ENCODE measurements at places on chromosomes 3 and 15.

GRCh38 chr15:34483644-34484043 lies 46.0 kb upstream of the GOLGA8A start:
- no peak for DNase-seq

DNA sequence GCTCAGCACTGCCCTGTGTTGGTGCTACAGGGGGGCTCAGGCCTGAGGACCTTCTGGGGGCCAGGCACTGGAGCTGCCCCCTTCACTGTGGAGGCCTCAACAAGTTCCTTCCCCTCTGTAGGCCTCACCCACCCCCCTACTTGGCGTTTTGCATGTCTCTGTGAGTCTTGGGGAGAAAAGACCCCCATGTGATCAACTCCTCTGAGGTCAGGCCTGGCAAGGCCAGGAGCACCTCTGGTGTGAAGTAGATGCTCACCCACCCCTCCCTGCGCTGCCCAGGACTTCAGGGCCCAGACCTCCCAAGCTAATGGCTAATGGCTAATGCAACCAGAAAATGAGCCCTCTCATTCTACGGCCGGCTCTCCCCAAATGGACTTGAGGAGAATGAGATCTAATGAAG lies 34.2 kb upstream of the CHRNB4 start:
- no peak for DNase-seq

GRCh38 chr3:46299608-46300460 lies 54.1 kb upstream of the CCR2 start:
- DNase-seq, result peak; percentile 75

DNA sequence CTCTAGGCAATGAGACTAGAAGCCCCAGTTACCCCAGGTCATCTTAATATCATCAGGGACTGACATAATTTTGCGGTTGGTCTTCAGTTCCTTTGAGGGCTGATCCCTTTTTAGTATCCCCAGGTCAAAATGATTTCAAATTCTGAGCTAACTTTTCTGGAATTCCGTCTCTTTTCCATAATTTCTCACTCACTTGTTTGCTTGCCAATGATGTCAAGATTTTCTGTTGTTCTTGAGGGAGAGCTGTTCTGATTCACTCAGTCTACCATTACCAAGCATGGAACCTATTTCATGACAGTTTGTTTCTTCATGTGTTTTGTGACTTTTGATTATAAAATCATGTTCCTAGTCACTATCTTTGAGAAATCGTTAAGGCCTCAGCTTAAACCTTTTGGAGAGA lies 190.5 kb upstream of the LYSMD4 start:
- DNase-seq, result no peak

DNA sequence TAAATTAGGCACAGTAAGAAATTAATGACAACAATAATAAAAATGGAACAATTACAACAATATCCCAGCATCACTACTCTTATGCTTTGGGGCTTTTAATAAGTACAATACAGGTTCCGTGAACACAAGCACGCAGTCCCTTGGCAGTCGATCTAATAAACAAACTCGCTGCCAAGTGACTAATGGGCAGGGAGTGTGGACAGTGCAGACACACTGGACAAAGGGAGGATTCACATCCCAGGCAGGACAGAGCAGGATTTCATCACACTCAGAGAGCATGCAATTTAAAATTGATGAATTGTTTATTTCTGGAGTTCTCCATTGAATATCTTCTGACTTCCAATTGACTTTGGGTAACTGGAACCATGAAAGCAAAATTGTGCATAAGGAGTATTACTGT lies 524.1 kb upstream of the CFAP20DC start:
- DNase-seq, result no peak

GRCh38 chr15:60682615-60683014 lies 203.7 kb upstream of the ICE2 start:
- no peak for DNase-seq

DNA sequence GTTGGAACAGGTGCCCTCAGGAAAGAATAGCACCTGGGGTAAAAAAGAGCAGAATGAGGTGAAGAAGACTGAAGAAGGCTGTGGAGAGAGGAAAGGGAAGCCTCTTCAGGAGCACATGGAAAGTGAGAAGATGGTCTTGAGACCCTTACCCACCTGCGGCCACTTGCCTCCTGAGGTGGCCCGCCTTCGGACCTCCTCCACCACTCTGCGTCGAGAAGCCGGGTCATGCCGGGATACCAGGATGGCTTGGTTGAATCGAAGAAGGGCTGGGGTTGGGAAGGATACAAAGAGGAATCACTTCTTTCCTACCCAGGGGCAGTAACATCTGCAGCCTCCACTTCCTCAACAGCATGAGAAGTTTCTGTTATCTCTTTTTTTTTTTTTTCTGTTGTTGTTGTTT lies 3.0 kb downstream of the LPCAT4 start:
- no peak for DNase-seq

- no peak for DNase-seq
Observed at GRCh38 chr3:158702815-158703481, 29.3 kb downstream of the RARRES1 start.

GRCh38 chr15:74392451-74392830 lies 25.0 kb upstream of the CYP11A1 start:
- DNase-seq, result no peak

DNA sequence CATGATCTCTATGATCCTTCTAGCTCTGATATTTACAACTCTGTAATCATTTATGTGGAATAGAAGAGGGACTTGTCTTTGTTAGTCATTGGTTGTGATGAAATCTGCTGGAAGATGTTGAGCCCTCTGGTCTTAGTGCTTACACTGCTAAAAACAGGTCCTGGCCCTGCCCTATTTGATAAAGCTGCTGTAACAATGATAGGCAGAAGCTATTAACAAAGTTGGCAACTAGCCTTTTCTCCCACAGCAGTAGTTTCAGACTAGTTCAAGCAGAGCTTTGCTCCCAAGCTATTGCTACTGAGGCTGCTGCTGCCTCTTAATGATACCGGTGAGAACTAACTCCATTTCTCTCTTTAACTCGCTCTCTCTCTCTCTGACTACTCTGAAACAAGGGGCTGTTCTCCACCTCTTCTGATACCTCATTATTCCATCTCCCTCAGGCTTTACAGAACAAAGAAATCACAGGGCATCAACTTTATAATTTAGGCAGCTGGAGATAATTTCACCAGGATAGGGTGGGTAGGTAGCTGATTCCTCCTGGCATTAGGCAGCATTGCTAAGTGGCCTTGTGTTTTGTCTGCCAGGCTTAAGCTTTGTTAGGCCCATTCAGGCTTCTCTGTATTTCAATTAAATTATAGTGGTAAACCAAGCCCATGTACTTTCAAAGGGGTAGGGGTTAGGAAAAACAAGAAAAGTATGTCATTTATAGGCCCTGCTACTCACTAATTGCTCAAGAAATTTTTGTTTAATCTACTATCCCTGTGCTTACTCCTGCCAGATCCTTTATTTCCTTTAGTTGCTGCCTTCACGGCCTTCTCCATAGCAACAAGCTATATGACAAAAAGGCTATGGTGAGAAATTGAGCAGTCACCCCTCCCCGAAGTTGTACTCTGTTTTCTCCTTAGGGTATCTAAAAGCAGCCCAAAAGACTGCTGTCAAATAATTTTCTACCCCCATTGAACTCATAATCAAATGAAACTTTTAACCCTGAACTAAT lies 139.6 kb downstream of the RBPMS2 start:
- DNase-seq, result peak; percentile 63

GRCh38 chr15:69826819-69827175 lies 270.9 kb downstream of the TLE3 start:
- DNase-seq, result no peak

GRCh38 chr15:56019060-56019793 lies 25.8 kb upstream of the NEDD4 start:
- no peak for DNase-seq

DNA sequence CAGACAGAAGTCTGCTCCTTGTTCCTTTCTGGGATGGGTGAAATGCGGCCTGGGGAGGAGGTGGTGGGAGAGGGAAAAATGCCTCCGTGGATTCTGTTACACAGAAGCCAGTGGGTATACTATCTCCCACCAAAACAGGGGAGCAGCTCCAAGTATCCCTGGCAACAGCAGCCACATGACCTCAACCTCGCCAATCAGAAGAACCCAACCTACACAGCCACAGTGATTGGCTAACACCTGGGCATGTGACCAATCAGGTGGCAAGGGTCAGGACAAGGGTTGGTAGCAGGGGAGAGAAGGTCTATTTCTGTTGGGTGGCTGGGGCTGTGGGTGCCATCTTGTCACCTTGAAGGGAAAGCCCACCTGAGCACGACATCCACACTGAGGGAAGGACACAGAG lies 9.1 kb upstream of the ACAD9 start:
- no peak for DNase-seq

- peak; percentile 51 for DNase-seq
Observed at GRCh38 chr3:63351159-63352007, 73.3 kb downstream of the SYNPR start.

- DNase-seq, result no peak
Observed at GRCh38 chr3:196792771-196793170, 53.1 kb downstream of the PAK2 start.

- DNase-seq, result no peak
Observed at GRCh38 chr3:172651936-172652625, 58.8 kb downstream of the NCEH1 start.

DNA sequence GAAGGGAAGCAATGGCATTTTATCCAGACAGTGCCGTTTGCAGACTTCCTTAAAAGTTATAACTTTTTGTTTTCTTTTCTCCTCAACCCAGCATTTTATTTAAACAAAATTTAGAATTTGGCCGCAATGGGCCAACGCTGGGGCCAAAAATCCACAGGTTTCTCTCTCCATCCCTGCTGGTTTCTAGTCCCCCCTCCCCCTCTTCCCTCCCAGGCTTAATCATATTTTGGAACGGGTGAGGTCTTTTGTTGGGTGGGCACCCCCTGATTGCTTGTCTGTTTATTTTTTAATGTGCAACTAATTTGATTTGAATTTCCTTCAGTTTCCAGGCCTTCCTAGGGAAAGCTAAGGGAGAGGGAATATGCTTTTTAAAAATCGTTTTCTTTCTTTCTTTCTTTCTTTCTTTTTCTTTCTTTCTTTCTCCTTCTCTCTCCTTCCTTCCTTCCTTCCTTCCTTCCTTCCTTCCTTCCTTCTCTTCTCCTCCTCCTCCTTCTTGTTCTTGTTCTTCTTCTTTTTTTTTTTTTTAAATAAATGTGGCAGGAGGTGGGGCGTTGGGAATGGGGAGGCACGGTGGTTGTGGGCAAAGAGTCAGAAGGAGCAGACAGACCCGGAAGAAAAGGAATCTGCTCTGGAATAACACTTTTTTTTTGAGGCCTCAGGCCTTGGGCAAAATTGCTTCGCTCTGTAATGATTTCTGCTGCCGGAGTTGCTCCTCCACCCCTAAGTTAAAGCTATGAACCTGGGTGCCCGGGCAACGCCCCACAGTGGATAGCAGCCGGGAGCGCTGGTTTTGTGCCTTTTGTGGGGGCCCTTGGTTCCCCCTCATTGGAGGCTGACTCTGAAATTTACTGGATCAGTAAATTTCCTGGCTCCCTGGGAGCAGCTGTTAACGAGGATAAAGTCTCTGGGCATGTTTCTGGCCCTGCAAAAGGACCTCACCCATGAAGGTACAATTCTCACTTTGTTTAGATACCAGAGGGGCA lies 1.9 kb downstream of the FNDC3B start:
- peak; percentile 42 for DNase-seq

DNA sequence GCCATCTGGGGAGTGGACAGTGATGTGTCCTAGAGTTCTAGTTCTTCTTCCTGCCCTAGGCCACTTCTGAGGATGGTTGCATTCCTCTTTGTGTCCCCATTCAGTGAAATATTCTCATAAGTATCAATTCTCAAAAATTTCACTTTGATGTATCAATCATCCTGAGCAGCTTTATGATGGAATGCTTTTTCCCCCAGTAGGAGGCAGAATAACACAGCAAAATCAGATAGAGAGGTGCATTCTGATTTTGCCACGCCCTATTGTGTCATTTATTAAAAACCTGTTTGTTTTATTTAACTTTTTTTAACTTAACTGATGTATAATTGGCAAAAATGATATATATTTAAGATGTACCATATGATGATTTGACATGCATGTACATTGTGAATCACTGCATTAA lies 656.0 kb upstream of the GRM7 start:
- DNase-seq, result peak; percentile 32

GRCh38 chr3:105958237-105959000 lies 89.6 kb upstream of the CBLB start:
- DNase-seq, result no peak

DNA sequence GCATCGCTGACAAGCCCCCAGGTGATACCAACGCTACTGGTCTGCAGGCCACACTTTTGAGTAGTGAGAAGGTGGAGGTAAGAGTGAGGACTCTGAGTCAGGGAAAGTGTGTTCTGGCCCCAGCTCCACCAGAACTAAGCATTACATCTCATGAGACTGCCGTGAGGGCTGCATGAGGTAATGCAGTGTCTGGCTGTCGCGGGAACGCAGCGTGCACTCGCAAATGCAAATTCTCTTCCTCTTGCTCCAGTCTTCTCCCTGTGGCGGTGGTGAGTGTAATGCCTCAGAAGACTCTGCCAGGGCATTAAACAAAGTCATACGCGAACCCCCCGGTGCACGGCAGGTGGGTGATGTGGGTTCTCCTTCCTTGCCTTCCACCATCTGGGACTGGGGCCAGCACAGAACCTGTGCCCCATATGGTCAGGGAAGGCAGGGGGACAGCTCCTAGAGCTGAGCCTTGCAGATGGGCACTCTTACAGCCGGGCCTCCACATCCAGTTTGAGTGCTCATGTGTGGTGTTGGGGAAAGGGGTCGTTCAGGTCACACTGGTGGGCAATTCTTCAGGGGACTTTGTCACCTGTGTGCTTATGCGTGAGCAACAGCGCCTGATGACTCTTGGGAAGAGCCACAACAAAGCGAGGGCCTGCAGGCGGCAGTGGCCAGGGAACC lies 175.8 kb downstream of the XXYLT1 start:
- DNase-seq, result no peak

DNA sequence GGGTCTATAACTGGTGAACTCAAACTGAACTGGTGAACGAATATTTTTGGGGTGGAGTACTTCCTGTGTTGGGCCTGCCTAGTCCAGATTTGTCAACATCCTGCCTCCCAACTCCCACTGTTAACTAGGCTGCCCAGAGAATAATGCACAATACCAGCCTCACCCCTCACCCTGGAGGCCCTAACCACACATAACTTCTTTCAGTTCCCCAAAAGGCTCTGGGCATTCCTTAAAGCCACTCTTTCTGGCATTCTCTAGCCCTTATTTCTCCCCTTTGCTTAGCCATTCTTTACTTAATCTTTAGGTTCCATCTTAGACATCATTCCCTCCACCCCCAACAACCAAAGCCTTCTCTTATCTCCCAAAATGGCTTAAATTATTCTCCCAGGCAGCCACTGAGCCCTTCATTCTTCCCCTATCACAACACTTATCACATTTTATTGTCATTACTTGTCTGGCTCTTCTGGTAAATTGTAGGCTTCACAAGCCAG lies 9.1 kb upstream of the SEC11A start:
- DNase-seq, result peak; percentile 91

DNA sequence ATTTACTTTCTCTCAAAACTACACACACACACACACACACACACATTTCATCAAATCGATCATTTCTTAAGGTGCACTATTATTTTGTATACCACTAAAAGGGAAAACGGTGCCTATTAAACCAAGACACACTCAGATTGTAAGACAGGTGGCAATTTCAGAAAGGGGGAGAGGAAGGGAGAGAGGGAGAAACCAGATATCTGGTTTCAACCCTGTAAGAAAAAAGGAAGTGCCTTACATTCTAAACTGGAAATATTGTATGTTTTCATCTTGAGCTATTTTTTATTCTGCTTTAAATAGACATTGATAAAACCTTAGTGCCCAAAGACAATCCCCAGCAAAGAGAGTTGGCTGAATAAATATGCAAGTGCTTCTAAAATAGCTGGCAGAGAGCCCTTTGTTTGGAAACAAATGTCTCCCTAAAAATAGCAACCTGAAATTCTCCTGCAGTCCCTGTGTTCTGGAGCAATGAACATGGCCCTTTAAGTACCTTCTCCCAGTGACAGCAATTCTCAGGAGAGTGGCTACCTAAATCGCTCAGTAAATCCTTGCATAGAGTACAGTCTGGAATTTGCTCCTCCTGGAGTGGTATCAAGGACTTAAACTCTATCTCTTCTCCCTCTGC lies 85.7 kb downstream of the RARB start:
- no peak for DNase-seq
